ENCODE measurements at places on chromosomes 1 and 21.

DNA sequence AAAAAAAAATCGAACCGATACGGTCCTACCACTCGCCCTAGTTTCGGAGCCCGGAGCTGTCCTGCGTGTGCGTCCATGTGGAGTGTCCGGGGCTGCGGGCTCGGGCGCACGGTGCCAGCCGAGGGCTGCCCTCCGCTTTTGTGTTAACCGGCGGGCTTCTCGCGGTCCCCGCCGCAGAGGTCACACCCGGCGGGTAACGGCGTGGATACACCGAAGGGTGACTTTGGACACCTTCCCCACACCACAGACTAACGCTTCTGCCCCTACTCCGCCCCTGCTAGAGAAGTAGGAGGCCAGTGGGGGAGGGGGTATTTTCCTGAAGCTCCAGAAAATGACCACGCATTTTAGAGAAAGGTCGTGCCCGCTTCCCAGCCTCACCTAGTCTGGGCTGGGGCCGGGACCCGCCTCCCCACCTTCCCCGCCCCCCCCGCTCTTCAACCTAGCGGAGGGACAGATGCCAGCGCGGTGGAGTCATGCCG is 609 bp upstream of the ATF3 start:
- DNase-seq: no peak

GRCh38 chr21:28229814-28230213 is 762.9 kb downstream of the LTN1 start:
- no peak for DNase-seq

- DNase-seq: no peak
Measured at GRCh38 chr1:213399695-213400094, 348.7 kb downstream of the RPS6KC1 start.

GRCh38 chr1:116360429-116361173 is 12.4 kb upstream of the ATP1A1 start:
- DNase-seq: no peak

GRCh38 chr1:53738205-53739108 is 507 bp downstream of the GLIS1 start:
- no peak for DNase-seq

GRCh38 chr1:38082769-38083263 is 36.2 kb upstream of the POU3F1 start:
- no peak for DNase-seq

- no peak for DNase-seq
Measured at GRCh38 chr1:110787328-110788071, 85.4 kb upstream of the CD53 start.

GRCh38 chr1:113170519-113170918 is 97.5 kb downstream of the LRIG2 start:
- DNase-seq: no peak

GRCh38 chr1:237042892-237043576 is 1.1 kb downstream of the RYR2 start:
- no peak for DNase-seq

DNA sequence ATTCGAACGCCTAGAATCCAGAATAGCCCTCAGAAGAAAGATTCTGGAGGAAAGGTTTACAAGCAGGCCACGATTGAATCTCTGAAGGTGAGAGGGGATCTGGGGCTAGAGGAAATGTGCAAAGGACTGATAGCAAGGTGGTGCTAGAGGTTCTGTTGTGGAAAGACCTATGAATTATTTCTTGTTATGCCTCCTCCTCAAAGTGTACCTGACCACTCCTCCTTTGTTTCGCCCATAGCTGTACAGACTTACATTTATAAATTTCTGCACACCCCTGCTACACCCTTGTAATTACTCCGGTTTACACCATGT is 986 bp downstream of the TCEANC2 start:
- no peak for DNase-seq

DNA sequence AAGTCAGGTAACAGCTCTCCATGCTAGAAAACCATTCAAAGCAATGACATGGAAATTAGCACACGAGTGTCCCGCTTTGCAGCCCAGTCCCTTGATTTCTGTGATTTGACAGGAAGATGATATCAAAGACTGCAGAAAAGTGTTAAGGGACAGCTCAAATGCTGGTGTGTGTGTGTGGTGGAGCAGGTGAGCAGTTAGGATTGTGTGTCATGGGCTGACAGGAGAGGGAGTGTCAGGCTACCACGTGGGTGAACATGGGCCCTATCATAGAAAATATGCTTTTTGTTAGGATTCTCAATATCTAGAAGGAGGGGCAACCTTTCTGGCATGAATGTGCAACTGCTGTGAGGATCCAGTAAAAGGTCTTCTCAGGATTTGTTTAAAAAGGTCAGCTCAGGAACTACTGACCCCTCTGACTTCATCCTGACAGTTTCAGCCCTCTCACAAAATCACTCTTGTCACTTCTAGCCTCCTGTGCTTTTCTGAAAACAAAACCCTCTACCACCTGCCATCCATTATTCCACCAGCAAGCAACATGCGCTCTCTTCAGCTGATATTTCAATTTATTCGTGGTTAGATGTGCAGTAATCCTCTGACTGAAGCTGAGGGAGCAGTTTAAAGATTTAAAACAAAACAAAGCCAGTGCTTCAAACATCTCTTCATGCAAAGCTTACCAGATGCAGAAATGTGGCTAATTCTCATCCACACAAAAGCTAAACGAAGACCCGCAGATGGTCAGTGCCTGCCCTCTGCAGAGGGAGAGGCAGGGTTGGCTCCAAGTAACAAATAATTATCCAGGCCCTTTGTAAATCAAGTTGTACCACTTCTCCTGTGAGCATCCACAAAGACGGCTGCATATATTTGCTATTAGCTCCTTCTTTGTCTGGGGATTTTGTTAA is 397.9 kb downstream of the PTBP2 start:
- DNase-seq: no peak

- no peak for DNase-seq
Measured at GRCh38 chr1:112998592-112999235, 42.7 kb upstream of the SLC16A1 start.

- no peak for DNase-seq
Measured at GRCh38 chr1:219940707-219941106, 12.3 kb upstream of the SLC30A10 start.

- DNase-seq: no peak
Measured at GRCh38 chr1:155325603-155325893, 4.9 kb downstream of the RUSC1 start.

GRCh38 chr1:192534666-192535065 is 40.9 kb upstream of the RGS1 start:
- DNase-seq: no peak

- no peak for DNase-seq
Measured at GRCh38 chr1:26410706-26411623, at the start of gene LIN28A. TSS of gene LIN28A (plus strand) at chr1:26410817. CDS start at chr1:26410892, 75 bp downstream.

DNA sequence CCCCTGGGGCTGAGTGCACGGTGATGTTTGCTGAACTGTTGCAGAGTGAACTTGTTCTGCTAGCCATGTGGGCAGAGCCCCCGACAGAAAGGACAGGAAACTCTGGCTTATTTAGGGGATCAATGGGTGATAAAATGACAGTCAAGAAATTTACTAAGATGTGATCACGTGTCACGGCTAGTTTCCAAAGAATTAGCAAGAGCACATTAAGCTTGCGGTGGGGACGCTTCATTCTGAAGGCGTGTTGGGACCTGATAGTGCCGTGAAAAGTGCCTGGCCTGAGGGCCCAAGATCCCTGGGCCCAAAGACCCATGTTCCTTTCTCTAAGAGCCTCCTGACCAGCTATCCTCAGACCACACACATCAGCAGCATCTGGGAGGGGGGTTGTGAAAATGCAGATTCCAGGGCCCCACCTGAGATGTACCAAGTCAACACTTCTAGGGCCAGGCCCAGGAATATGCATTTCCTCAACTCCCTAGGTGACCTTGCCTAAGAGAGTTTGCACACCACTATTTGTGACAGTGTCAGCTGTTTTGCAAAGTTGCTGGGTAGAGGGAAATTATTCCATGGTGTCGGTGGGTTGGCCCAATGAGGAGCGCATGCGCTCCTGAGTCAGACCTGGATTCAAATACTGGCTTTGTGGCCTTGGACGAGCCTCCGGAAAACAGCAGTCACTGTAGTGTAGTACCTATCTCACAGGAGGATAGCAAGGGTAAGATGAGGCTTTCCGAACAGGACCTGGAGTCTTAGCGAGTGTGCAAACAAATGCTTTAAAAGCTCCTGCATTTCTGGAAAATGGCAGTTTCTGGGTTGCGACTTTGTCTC is 77.5 kb downstream of the SPSB1 start:
- DNase-seq: no peak

DNA sequence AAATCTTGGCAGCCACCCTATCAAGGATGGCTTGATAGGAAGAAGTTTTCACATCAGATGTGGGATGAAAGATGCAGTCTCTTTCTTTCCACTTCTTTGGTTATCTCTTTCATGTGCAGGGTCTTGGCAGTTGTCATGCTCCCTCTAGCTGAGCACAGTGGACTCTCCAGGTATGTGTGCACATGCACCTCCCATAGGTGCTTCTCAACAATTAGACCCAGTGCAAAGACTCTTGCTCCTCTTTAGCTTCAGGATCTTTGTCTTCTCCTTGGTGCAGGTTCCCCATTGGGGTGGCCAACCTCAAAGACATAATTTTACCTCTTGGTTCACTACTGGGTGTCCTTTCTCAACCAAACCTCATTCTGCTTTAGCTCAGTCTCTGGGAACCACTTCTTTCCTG is 80.7 kb downstream of the TBX15 start:
- DNase-seq: no peak

GRCh38 chr21:43025636-43026180 is 49.9 kb downstream of the CBS start:
- no peak for DNase-seq

GRCh38 chr1:64471218-64472039 is 1.5 kb downstream of the CACHD1 start:
- DNase-seq: no peak

DNA sequence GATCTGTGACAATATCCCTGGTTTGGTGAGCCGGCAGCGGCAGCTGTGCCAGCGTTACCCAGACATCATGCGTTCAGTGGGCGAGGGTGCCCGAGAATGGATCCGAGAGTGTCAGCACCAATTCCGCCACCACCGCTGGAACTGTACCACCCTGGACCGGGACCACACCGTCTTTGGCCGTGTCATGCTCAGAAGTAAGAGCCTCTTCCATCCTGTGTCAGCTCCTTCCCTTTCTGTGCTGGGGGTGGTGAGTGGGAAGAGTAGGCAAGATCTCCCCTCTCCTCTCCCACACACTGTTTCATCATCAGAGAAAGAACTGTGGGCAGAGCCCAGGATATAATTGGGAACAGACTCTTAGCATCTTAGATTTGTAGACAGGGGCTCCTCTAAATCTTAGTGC is 6.1 kb downstream of the WNT2B start:
- DNase-seq: no peak

DNA sequence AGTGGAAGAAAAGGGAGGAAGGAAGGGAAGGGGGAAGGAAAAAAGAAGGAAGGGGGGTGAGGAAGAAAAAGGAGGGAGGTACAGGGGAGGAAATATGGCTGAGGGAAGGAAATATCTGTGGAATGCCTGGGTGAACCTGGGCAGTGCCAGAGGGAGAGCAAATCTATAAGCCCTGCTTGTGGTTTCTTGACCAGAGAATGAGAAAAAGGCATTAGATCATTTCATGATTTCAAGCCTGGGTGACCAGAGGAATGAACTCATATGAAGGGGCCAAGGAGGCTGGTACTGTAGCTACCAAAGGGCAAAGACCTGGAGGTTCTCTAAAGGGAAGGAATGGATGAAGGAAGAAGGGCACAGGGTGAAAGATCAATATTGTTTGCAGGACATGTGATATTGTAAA is 31.4 kb downstream of the GNG12 start:
- DNase-seq: no peak

DNA sequence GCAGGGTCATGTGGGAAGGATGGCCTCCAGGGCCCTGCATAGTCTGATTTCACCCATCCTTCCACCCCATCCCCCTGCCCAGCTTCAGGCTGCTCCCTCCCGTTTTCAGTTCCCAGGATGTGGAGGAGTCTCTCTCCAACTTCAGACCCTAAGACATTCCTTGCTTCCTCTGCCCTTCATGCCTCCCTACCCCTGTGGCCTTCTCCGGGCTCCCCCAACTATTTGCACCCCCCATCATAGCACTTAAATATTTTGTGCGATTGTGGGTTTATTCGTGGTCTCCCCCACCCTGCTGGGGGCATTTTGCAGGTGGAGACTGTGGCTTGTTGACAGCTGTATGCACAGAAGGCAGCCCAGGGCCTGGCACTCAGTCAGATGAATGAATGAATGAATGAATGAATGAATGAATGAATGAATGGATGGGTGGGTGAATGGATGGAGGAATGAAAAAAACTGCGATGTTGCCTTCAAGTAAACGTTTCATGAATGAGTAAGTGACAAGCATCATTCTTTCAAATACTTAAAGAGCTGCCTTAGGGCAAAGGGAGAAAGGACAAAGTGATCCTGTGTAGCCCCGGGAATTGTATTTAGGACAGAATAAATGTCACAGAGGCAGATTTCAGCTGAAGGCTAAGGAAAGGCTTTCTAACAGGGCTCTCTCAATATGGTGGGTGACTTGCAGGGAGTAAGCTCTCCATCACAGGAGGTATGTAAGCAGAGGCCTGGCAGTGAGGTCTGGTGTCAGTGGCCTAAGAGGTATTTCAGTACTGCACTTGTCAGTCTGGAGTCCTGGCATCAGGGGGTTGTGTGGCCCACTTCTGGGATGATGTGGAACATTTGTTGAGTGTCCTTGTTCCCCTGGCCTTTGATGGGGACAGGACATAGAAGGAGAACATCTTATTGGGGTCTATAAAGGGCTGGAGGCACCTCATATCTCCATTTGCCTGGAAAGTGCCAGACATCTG is 156.4 kb downstream of the PTPRU start:
- DNase-seq: no peak

DNA sequence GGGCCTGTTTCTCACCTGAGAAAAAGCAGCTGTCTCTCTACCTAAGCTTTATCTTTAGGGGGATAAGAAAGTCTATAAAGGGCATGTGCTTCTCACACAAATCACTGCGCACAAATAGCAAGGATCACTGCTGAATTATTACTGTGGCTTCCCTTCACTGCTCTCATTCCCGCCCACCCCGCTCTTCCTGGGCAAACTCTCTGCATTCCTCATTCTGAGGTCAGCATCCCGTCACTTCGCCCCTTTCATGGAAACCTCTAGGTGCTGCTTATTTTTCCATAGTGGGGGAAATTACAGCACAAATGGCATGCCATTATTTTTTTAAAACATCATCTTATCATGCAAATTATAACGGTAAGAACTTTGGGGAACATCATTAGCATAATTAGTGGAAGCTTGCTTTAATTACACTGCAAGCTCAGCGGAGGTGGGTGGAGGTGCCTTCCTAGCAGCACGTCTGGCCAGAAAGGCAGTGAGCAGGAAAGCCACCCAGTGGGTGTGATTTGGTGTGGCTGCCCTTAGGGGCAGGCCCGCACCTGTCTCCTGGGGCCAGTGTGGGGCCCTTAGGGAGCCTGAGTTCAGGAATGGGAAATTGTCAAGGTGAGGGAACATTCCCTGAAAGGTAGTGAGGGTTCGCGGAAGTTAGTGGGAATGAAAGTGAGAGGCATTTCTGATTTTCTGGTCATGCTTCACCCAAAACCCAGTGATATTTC is 105.9 kb downstream of the LAMC2 start:
- DNase-seq: no peak

All from RWPE2 (cell line).